ENCODE measurements at places on chromosomes 11 and 22. TPM values are rescaled to one million over a fixed set of nuclear protein-coding genes. Genes with fewer than 3 reads are reported as not detected.

DNA sequence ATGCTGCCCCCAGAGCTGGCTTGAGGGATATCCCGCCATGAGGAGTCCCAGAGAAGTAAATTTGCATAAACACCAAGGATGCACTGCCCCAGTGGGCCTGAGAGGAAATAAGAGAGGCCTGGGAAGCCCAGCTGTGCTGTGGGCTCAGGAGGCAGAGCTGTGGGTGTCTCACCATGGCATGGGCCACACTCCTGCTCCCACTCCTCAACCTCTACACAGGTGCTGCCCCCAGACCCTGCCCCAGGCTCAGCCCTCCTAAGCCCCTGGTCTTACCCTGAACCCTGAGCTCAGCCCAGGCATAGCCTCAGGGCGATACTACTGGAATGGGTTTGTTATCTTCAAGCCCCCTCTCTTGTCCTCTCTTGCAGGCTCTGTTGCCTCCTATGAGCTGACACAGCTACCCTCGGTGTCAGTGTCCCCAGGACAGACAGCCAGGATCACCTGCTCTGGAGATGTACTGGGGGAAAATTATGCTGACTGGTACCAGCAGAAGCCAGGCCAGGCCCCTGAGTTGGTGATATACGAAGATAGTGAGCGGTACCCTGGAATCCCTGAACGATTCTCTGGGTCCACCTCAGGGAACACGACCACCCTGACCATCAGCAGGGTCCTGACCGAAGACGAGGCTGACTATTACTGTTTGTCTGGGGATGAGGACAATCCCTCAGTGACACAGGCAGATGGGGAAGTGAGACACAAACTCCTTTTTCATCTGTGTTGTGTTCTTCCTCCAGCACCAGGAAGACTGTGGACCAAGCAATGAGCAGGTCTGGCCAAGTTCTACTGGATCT lies 59.9 kb downstream of the GGTLC2 start:
- no peak overlapping the region for H3K4me3 ChIP-seq
- H3K27me3 ChIP-seq: no peaks in the 10 kb centered on the region
- no peaks in the 10 kb centered on the region for H3K4me1 ChIP-seq
- no peak for DNase-seq

- H3K27ac ChIP-seq: no peak overlapping the region
- no peak overlapping the region for H3K4me3 ChIP-seq
- H3K4me1 ChIP-seq: no peaks in the 10 kb centered on the region
- H3K27me3 ChIP-seq: no peaks in the 10 kb centered on the region
- no peak for DNase-seq
- H3K36me3 ChIP-seq: no peaks in the 10 kb centered on the region
Observed at GRCh38 chr11:103789952-103790351, 246.5 kb upstream of the DDI1 start.

Gene OR1S2
- total RNA-seq: not detected

Gene TRIM29
- not detected for total RNA-seq

DNA sequence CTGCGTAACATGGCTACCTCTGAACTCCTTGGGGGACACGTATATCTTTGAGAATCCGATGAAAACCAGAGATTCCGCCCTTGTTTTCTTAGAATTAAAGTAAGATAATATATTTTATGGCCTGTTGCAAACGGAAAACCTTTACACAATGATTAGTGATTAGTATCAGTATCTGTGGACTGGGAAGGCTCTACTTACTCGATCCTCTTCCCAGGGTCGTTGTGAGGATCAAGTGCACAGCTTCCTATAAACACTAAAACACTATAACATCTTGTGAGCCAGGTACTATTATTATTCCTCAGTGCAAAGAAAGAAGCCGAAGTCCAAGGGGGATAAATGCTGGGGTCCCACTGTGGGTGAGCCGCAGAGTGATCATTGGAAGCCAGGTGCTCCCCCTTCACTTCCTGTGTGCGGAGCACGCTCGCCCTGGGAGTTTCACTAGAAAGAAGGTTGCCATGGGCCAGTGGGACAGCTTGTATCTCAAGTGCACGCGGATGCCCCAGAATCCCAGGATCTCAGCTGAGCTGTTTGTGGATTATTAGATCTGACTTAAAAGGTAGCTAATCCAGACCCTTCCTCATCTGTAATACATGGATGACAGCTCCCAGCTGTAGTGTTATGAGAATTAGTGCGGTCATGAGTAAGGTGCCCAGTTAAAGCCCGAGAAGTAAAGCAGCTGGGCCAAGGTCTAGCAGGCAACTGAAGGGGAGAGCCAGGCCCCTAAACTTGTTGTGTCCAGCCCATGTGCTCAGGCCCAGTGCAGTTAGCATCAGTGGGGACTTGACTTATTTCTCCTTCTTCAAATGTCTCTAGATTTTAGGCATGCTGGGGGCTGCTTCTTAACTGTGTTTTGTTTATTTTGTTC lies 839 bp downstream of the CBY1 start:
- DNase-seq: peak; percentile 20
- peaks cover 21% of the 10 kb centered on the region for H3K4me1 ChIP-seq

- peaks cover 13% of the 10 kb centered on the region for H3K4me1 ChIP-seq
- H3K36me3 ChIP-seq: no peaks in the 10 kb centered on the region
- no peak for DNase-seq
- H3K27ac ChIP-seq: no peak overlapping the region
Observed at GRCh38 chr11:67060111-67060522, 3.5 kb downstream of the RHOD start.

- peaks cover 23% of the 10 kb centered on the region for H3K36me3 ChIP-seq
- H3K4me1 ChIP-seq: no peaks in the 10 kb centered on the region
- no peak overlapping the region for H3K27ac ChIP-seq
- no peaks in the 10 kb centered on the region for H3K27me3 ChIP-seq
Observed at GRCh38 chr11:9741260-9741659, 77.4 kb downstream of the SWAP70 start.

DNA sequence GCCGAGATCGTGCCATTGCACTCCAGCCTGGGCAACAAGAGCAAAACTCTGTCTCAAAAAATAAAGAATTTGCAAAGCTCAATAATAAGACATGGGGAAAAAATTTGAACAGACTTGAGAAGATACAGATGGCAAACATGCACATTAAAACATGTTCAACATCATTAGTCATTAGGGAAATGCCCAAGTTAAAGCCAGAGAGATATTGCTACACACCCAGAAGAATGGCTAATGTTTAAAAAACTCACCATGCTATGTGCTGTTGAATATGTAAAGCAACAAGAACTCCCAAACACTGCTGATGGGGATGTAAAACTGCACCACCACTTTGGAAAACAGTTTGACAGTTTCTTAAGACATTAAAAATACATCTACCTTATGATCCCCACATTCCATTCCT lies 12.6 kb downstream of the LRRC75B start:
- H3K4me3 ChIP-seq: no peak overlapping the region
- DNase-seq: no peak
- H3K36me3 ChIP-seq: peaks cover 6% of the 10 kb centered on the region
- no peaks in the 10 kb centered on the region for H3K4me1 ChIP-seq

GRCh38 chr22:22348127-22348814 lies 103.7 kb downstream of the VPREB1 start:
- peaks cover 10% of the 10 kb centered on the region for H3K27me3 ChIP-seq
- H3K4me1 ChIP-seq: no peaks in the 10 kb centered on the region
- DNase-seq: no peak
- no peak overlapping the region for H3K4me3 ChIP-seq

DNA sequence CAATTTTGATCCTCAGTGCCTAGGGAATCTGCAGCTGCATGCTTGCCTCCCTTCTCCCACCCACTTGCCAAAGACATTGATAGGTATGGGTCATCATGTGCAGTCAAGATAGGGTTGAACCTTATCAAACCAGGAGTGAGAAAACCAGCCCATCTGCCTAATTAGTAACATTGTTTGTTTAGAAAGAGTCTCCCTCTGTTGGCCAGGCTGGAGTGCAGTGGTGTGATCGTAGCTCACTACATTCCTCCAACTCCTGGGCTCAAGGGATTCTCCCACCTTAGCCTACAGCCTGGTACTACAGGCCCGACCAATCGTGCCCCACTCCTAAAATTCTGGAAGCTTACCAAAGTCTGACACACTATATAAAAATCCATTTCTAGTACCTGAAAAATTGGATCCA lies 4.6 kb downstream of the C11orf71 start:
- no peaks in the 10 kb centered on the region for H3K27me3 ChIP-seq
- no peak for DNase-seq
- peaks cover 14% of the 10 kb centered on the region for H3K4me1 ChIP-seq
- H3K4me3 ChIP-seq: no peak overlapping the region

DNA sequence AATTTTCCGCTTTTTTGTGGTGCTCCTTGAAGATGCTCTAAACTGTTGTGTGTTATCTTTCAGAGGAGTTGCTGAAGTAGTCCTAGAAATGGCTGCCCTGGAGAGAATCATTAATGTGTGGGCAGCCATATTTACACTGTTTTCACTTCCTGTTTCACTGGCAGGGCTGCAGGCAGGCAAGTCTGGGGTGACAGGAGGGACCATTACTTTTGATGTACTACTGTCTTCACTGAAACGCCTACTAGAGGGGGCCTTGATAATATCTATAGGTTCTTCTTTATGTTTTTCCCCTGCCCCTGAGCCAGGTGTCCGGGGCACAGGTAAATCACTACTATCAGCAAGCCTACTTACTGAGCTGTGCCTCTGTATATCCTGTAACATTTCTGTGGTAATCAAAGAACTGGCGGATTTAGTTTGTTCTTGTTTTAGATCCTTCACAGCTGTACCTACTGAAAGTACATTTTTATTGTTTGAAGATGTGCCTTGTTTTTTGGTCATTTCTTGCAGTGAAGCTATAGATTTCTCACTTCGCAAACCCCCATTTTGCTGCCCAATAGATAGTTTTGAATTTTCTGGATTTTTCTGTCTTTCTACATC lies 39.7 kb downstream of the ACAT1 start:
- peaks cover 84% of the 10 kb centered on the region for H3K36me3 ChIP-seq
- no peaks in the 10 kb centered on the region for H3K27me3 ChIP-seq
- H3K4me1 ChIP-seq: no peaks in the 10 kb centered on the region
- no peak overlapping the region for H3K27ac ChIP-seq

- H3K36me3 ChIP-seq: no peaks in the 10 kb centered on the region
- H3K4me3 ChIP-seq: no peak overlapping the region
- H3K4me1 ChIP-seq: no peaks in the 10 kb centered on the region
- H3K27me3 ChIP-seq: no peaks in the 10 kb centered on the region
- no peak for DNase-seq
Observed at GRCh38 chr11:14054116-14055107, 91.9 kb downstream of the SPON1 start.

- no peak overlapping the region for H3K4me3 ChIP-seq
- DNase-seq: no peak
- no peak overlapping the region for H3K27ac ChIP-seq
- peaks cover 5% of the 10 kb centered on the region for H3K27me3 ChIP-seq
Observed at GRCh38 chr22:19757140-19757984, 3.2 kb upstream of the TBX1 start.

Gene SLC37A2
- total RNA-seq: not detected

GRCh38 chr11:42273977-42274376 lies 814.5 kb upstream of the LRRC4C start:
- H3K36me3 ChIP-seq: no peaks in the 10 kb centered on the region
- H3K27me3 ChIP-seq: no peaks in the 10 kb centered on the region
- DNase-seq: no peak
- H3K4me1 ChIP-seq: no peaks in the 10 kb centered on the region

DNA sequence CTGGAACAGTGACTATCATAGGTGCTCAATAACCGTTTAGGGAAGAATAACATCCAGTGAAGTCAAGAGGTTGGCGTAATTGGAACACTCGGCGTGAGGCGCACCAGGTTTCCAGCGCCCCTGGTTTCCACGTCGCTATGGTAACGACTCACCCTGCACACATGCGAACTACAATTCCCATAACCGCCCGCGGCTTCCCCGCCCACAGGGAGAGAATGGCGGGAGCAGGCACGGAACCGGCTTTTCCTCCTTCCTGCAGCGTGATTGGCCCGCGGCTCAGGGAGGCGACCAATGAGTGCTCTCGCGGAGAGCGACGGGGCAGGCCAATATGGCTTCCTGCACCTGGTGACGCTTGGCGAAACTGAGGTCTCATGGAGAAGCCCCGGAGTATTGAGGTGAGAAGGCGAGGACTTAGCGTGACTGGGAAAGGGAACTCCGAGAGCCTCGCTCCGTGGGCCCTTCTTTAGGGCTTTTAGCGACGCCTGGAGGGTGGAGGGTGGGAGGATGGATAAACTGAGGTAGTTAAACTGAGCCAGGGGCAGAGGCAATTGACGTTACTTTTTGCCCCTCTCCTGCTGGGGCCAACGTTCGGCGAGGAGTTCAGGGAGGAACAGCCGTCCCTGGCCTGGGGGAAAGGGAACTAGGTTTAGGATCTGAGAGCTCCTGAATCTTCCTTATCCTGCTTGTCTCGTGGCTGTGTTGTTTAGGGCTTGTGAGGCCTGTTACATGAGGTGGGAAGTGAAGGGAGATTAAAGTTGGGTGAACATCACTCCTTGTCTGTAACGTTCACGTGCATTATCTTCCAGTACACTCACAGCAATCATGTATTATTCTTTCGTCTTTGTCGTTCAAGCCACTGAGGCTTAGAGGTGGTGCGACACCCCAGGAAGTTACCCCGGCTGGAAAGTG lies at the start of gene L3MBTL2:
Gene L3MBTL2 (plus strand): TSS at position 321 of the 909 bp plus-strand sequence. CDS start 51 bp downstream, at position 372.
- H3K4me1 ChIP-seq: peaks cover 14% of the 10 kb centered on the region
- peaks cover 7% of the 10 kb centered on the region for H3K36me3 ChIP-seq
- peaks cover 2% of the 10 kb centered on the region for H3K27me3 ChIP-seq
- H3K27ac ChIP-seq: peak within 1 kb of the TSS; percentile 78
- DNase-seq: peak; percentile 99

DNA sequence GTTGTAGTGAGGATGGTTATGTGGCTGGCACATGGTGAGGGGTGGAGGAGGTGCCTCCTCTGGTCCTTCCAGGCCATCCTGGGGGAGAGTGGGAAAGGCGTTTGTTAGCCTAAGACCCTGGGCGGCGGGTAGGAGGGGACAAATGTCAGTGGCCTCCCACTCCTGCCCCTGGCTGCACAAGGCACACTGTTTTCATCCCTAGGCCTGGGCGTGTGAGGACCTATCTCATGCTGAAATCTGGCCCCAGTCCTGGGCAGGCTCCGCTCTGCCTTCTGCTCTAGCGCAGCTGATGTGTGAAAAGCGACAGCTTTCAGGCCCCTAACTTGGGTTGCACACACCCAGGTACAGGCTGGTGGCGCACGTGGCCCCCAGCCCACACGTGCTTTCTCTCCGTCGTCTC lies 32.1 kb downstream of the DAGLA start:
- no peaks in the 10 kb centered on the region for H3K4me1 ChIP-seq
- H3K27me3 ChIP-seq: no peaks in the 10 kb centered on the region
- DNase-seq: no peak
- no peak overlapping the region for H3K27ac ChIP-seq
- H3K4me3 ChIP-seq: no peak overlapping the region

Gene C11orf65
- total RNA-seq: 0.37 TPM

- no peaks in the 10 kb centered on the region for H3K4me1 ChIP-seq
- DNase-seq: no peak
- no peak overlapping the region for H3K27ac ChIP-seq
- peaks cover 4% of the 10 kb centered on the region for H3K27me3 ChIP-seq
Observed at GRCh38 chr11:111983187-111983986, 41.8 kb upstream of the DLAT start.

DNA sequence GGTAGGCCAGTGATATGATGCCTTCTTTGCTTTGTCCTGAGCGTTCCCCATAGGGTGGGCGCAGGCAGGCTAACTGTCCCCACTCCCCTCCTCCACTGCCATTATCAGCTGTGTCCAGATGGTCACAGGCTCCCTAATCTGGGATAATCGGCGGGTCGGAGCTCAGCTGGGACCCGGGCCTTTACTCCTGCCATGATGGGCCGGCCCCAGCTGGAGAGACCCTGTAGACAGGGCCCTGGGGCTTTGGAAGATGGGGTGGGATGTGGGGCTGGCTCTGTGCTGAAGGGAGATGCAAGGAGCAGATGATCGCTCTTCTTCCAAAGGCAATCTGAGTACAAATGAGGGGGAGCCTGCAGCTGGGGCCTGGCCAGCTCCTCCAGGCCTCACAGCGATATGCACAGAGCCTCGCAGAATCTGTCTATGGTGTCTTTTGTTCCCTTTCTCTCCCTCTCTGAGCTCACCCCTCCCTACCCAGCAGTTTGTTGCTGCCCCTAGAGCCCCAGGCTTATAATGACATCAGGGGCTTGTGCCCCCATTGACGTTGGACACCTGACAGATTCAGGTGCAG lies 11.9 kb downstream of the KLHL35 start:
- peaks cover 4% of the 10 kb centered on the region for H3K36me3 ChIP-seq
- H3K4me3 ChIP-seq: no peak overlapping the region
- H3K4me1 ChIP-seq: no peaks in the 10 kb centered on the region

All from CD4-positive, CD25-positive, alpha-beta regulatory T cell (primary cell).